Brain (organoid and tissue), 16 donors: ENCODE measurements at places on chromosomes 12 and 14.

- no peak for DNase-seq
Observed at GRCh38 chr12:107152315-107152714, 59.0 kb upstream of the CRY1 start.

DNA sequence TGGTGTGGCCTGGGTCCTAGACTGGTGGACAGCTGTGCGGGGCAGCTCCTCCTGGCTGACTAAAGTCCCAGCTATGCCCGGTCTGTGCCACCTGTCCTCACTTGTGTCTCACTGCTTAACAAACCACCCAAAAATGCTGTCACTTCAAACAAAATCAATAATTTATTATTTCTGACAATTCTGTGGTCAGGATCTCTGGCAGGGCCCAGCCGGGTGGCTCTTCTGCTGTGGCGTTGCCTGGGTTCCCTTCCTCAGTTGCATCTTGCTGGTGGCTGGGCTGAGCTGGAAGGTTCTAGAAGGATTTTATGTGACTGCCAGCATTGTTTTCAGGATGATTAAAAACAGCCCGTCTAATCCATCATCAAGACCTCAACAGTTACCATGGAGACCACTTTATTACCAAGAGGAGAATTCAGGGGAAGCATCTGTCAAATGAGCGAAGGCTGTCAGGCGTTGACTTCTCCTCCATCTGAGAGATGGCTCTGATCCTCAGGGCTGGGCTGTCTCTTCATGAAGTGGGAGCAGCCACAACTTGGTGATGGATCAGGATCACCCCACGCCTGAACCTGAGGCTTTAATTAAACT, 280.6 kb upstream of the SFSWAP start:
- peak; percentile 75 for DNase-seq

DNA sequence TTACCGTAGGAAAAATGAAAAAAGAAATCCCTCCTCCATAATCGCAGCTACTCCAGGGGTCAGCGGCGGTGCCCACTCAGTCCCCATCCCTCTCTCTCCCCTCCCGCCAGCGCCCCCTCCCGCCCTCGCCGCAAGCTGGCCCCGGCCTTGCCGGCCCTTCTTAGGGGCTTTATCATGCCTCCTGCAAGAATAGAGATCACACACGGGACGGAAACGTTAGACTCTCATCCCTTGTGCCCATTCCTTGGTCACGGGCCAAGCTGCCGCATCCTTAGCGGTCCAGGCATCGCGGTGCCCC, 692 bp upstream of the COX14 start:
- no peak for DNase-seq

DNA sequence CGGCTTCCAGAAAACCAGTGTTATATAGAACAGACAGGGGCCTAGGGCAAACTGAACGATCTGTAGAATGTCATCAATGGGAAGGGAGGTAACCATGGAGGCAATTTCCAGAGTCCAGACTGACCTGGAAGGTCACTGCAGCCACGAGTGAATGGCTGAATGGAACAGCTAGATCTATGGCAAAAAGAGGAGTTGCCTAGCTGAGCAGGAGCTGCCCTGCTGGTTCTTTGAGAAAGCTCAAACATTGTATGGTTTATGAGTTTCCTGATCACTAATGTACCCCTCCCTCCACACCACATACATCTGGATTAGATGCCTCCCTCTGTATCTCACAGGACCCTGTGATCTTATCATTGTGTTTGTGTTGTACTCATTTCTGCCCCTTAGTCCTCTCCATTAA, 1.0 kb upstream of the RERG start:
- DNase-seq = peak; percentile 67

- peak; percentile 77 for DNase-seq
Observed at GRCh38 chr14:42804141-42804540, 1197.5 kb downstream of the LRFN5 start.

- DNase-seq = no peak
Observed at GRCh38 chr12:118185602-118186397, 49.9 kb downstream of the PEBP1 start.

DNA sequence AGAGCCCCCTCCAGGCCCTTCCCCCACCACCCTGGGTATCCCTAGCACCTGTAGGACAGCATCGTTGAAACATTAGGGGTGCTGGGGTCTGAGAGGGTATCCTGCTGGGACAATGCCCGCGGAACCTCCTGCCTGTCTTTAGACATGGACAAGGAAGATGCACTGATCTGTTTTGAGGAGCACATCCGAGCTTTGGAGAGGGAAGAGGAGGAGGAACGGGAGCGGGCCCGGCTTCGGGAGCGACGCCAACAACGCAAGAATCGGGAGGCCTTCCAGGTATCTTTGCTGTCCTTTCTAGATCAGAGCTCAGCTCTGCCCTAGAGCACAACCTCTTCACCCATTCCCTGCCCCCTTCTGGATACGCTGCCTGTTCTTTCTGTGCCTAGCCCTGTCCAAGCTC, 13.2 kb downstream of the PRPF40B start:
- no peak for DNase-seq

- DNase-seq = no peak
Observed at GRCh38 chr12:112924986-112925385, 13.3 kb upstream of the OAS3 start.

DNA sequence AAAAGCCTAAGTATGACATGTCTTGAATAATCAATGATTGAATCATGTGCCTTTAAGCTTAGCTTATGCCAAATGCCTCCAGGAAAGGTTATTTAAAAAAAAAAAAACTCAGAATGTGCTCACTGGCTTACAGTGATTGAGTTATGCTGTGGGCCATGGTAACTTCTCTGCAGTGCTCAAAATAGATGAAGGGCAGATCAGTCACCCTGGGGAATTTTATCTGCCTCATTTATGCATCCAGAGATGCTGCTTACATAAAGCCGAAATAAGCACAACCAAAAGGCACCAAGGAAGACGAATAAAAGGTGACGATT, 118.7 kb upstream of the MDM1 start:
- no peak for DNase-seq

GRCh38 chr12:21921436-21921835, 19.8 kb downstream of the ABCC9 start:
- DNase-seq = no peak

- no peak for DNase-seq
Observed at GRCh38 chr12:116202940-116203339, 74.6 kb downstream of the MED13L start.

DNA sequence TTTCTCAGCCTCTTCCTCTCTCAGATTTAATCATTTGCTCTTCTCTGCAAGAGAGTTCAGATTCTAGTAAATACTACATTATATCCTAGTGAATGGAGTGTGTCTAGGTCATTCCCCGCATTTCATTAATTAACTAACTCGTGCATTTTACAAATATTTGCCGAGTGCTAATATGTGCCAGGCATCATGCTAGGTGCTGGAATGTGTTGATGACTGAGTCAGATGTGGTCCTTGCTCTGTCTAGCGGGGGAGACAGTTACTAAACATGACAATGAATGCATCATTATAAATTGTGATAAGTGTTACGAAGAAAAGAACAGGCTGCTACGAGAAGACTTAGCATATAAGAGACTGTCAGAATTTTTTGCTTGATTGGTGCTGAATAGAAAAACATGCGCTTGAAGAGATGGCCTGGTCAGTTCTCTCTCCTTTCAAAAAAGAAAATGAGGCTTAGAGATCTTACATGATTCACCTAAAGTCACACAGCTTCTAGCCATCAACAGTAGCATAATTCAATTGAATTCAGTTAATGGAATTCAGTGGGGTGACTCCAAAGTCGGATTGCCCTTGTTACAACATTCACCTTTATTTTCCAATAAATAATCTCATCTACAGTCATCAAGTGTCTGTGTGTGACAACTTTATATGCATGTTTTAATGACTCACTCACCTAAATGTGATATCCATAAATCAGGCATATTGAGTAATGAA, 48.7 kb upstream of the MAX start:
- DNase-seq = peak; percentile 5

- DNase-seq = peak; percentile 85
Observed at GRCh38 chr12:57085999-57086492, 2.9 kb upstream of the NAB2 start.

DNA sequence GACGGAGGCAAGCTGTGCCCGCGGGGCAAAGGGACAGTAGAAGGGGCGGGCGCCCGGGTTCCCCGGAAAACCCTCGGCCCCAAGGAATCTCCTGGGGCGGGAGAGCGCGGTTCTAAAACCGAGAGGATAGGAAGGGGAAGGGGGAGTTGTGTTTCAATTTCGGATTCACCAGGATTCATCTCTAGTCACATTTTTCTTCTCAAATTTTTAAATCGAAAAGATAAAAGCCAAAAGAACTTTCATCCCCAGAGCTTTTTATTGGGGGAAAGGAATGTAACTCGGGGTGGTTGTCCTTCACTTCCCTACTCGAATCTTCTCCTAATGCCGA, 1.4 kb downstream of the BMP4 start:
- DNase-seq = no peak

GRCh38 chr12:23049180-23049579, 424.2 kb downstream of the ETNK1 start:
- no peak for DNase-seq

DNA sequence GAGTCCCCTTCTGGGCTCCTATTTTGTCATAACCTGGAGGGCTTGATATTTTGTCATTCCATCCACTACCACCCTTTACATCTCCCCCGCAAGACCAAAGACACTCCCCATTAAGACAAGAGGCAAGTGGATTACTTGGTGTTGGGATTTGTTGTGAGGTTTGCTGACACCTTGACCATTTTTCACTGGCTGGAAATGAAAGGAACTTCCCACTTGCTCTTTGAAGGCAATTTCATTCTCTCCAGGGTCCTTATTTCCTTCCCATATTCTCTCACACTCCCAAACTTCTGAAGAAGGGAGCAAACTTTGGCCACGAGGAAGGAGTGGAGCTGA, 14.9 kb downstream of the AGAP2 start:
- no peak for DNase-seq

- DNase-seq = no peak
Observed at GRCh38 chr14:105258846-105259245, 10.5 kb downstream of the BTBD6 start.

- DNase-seq = no peak
Observed at GRCh38 chr14:69710378-69710777, 56.6 kb upstream of the SRSF5 start.

DNA sequence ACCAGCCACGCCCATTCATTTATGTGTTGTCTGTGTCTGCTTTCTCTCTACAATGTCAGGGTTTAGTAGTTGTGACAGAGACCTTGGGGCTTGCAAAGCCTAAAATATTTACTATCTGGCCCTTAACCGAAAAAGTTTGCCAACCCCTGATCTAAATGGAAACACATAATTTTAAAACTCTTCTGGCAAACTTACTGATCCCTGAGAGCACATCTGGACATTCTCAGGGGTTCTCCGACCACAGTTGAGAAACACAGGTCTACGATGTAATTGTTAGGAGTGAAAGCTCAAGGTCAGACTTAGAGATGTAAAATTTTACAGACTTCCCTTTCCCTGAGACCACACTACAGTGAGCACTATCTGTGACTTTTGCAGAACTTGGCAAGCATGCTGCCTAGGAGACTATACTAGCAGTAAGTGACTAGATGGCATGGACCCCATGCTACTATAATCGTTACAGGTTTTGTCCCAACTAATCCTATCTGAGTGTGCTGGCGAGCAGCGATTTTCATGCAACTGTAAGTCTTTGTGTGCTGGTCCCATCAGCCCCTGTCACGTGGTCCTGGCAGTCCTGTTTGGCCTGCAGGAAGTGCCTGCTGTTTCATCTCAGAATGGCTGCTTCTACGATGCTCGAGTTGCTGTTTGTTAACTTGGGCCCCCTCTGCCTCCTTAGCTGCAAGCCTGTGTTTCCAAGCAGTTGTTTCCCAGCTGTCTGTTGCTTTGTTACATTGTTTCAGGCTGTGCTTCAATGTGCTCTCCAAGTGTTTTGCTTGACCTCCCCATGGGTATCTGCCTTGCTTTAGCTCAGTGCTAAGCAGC, 21.6 kb downstream of the TMTC2 start:
- peak; percentile 61 for DNase-seq

DNA sequence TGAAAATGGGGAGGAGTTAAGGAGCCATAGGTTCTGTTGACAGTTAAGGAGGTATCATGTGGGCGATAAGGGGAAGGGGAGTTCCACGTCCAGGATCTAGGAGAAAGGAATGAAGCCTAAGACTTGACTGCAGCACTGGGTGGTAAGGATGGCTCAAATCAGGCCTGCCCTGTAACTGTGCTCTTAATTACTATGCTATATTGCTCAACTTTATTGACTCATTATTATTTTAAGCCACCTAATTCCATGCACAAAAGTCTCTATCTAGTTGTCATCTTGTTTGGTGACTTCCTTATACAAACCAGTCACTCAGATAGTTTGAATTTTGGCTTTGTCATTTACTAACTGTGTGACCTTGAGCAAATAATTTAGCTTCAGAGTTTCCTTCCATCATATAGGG, 242.1 kb upstream of the ARHGAP5 start:
- no peak for DNase-seq

DNA sequence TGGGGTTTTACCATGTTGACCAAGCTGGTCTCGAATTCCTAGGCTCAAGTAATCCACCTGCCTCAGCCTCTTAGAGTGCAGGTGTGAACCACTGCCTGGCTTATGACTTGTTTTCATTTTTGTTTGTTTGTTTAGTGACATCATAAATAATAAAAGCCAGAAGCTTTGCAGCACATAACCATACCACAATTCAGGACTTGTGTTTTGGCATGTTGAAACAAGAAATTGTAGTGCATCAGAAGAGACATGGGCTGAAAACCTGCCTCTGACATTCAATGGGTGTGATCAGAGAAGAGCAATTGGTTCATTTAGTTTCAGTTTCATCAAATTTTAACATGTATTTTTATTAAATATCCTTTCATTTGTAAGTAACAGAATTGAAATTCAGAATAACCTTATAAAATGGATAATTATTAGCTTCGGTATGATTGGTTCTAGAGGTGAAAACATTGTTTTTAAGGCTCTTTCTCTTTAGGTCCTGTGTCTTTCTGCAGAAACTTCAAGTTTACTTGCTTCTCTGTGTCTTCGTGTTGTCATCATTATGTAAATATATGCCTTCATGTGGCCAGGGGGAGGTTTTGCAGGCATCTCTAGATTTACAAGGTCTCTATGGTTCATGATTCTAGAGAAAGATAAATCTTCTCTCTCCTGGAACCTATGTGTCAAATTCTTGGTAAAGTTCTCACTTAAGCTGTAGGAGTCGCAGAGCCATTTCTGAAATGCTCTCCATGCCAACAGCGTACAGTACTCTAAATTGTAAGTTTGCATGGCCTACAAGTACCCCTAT, 312.0 kb downstream of the KCNC2 start:
- DNase-seq = no peak

- peak; percentile 77 for DNase-seq
Observed at GRCh38 chr12:25957793-25958427, 572 bp upstream of the RASSF8 start.
